GOT3 (cell line): ENCODE measurements at places on chromosomes 1 and 21.

DNA sequence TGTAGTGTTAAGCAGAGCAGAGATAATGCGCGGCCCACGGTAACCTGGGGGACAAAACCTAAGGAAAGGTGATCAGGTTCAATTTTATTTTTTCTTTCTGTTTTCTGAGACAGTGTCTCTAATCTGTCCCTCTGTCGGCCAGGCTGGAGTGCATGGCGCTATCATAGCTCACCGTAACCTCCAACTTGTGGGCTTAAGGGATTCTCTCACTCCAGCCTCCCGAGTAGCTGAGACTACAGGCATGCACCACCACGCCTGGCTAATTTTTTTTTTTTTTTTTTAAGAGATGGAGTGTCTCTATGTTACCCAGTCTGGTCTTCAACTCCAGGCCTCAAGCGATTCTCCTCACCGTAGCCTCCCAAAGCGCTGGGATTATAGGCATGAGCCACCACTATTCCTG, 724 bp upstream of the ANKRD35 start:
- no peak for DNase-seq

DNA sequence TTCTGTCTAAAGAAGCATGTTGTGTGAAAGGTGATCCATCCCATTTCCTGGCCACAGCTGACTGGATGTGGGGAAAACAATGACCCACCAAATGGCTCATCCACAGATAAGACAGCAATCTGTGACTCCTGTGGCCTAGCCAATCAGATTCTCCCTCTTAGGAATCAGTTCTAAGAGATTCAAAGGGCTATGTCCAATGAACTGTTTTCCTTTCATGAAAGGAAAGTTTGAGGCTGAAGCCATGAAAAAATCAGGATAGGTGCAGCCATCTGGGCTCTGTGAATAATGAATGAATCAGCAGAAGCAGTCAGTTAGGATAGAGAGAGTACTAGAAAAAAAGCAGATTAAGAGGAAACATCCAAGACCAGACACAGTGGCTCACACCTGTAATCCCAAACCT, 164.7 kb downstream of the NRIP1 start:
- no peak for DNase-seq

DNA sequence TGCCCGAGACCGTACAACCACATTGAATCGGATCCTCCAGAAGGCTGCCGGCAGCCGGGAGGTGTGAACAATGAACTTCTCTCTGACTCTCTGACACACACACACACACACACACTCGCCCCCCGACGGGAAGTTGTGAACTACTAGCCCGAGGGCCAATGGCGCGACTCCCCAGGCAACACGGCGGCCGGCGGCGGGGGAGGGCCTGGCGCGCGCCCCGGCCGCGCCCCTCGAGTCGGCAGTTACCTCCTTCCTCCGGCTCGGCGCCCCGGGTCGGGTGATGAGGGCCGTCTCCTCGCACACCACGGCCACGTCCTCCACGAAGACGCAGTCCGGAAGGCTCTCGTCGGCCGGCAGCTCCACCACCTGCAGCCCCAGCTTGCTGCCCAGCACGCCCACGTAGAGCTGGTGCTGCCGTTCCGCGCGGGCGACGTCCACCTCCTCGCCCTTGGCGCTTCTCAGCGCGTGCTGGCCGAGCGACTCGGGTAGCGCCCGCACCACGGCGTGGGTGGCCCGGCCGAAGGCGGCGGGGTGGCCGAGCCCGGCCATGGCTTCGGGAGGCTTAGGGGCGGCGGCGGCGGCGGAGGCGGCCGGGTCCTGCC, 361 bp downstream of the DDAH1 start:
- peak; percentile 8 for DNase-seq

GRCh38 chr1:1344655-1345361, 4.4 kb downstream of the DVL1 start:
- no peak for DNase-seq

DNA sequence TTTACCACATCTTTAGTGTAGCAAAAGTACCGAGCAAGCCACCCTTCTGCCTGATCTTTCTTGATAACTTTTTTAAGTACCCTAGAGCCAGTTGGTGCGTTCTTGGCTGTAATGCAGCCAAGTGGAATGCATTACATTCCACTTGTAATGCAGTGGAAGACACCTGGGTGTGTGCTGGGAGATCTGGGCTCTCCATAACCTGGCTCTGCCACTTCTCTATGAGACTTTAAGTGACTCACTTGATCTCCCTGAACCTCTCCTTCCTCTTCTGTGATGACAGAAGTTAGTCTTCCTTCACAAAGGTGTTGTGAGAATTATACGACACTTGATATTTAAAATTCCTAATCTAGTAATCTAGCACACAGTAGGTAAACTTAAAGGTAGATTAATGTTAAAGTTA, 35.3 kb upstream of the NFIA start:
- no peak for DNase-seq

- no peak for DNase-seq
These were observed 176.2 kb downstream of the ADGRL4 start for GRCh38 chr1:78830321-78830720.

GRCh38 chr1:172380441-172381244, 39.8 kb upstream of the C1orf105 start:
- no peak for DNase-seq

- DNase-seq: no peak
These were observed 138.5 kb upstream of the SGIP1 start for GRCh38 chr1:66395202-66396061.

GRCh38 chr1:15717418-15718125, 18.5 kb upstream of the SLC25A34 start:
- DNase-seq: no peak

DNA sequence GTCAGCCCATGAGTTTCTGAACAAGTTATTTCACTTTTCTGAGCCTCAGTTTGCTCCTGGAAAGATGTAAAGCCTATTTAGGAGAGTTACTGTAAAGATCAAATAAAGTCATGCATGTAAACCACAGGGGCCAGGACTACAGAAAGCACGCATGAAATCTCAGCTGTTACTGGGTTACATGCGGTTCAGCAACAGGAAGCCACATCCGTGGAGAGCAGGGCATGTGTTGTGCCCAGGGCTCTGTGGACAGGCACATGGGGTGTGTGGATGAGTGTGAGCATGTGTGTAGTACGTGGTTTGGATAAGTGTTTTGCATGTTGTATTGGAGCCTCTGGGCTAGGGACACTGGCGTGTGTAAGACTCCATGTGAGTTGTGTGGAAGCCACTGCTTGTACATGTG, 2.2 kb upstream of the EPHA2 start:
- DNase-seq: no peak

- DNase-seq: no peak
These were observed 36.7 kb upstream of the TMEM222 start for GRCh38 chr1:27285274-27285660.

DNA sequence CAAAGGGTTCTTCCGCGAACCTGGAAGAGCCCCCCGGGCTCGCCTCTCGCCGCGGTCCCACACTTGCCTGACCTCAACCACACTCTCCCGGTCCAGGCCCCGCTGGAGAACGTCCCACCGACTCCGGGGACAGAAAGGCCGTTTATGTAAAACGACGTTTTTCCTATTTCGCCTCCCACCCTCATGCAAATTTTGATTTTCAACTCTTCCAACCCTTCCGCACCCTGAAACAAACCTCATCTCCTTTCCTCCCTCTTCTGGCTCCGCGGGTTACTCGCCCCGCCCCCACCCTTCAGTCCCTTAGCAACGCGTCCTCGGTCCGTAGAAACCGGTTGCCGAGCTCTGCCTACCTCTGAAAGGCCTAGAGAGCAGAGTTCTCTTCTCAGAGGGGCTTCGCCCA, at the start of gene C1orf141:
Gene C1orf141, minus strand, starts transcription at position 276 of the 400 bp plus-strand sequence. CDS start 7,730 bp downstream, outside the sequence.
- no peak for DNase-seq

DNA sequence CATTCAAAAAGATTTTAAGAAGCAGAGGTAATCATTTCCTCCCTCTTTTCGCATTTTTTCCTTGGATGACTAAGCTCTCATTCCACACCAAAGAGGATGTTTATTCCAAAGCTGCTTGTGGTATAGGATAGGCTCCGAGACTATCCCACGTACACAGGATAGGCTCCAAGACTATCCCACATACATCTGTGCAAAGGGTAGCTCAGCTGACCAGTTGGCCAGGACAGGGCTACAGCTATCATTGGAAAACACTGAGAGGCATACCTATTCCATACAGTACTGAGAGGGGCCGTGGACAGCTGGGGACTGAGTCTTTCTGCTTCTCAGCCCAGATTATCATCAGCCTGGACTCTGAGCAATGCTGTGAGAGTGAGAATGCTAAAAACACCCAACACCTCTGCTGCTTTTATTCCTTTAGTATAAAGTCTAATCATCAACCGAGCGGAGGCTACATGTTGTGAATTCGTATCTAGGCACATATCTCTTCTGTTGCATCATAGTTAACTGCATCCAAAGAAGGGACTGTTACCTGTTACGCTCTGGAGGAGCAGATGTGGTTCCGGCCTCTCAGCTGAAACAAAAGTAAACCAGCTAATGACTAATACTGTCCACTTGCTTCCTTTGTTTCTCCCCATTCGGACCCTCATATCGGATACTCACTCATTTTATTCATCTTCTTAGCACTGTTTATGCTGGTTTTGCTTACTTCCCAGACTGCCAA, 141.0 kb downstream of the TNFSF18 start:
- DNase-seq: no peak

- no peak for DNase-seq
These were observed 44.6 kb downstream of the WDR4 start for GRCh38 chr21:42834726-42835191.

DNA sequence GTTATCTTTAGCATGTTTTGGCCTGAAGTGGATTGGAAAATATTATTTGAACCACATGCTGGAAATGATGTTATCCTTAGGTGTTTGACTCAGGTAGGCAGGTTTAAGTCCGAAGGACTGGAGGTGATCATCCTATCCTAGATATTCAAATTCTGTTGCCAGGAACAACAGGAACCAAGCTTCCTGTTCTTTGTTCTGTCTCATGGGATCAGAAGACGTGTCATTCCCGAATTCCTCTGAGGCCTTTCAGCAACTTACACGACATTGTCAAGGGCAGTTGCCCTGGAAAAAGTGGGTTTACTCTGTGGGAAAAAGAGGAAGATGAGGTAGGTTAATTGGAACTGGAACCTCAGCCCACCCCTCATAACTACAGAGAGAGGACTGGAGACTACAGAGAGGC, 36.6 kb downstream of the SLAMF6 start:
- no peak for DNase-seq

GRCh38 chr1:34320053-34320669, 143.5 kb downstream of the C1orf94 start:
- no peak for DNase-seq

DNA sequence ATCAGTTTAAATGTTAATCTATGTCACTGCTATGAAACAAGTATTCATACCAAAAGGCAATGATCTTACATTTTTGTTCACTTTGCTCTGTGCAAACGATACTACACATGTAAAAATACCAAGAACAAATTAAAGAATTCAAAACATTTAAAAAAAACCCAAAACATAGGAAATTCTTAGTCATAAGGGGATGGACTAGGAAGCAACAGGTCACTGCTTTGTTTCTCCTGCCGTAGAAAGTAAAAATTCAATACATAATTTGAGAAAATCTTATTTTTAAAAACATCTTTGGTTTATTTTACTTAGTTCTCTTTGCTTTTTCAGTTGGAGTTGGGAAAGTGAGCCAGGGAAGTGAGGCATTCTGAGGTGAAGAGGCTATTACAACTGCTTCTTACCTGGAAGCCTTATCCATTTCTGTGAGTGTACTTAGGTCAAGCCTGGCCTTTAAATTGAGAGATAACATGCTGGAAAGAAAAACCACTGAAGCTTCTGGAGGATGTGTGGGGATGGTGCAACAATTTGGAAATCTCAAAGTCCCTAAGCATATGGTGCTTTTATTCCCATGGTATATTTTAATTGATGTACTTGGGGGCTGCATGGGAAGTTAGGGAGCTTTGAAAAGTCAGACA, 183.5 kb downstream of the CDC42BPA start:
- no peak for DNase-seq

- no peak for DNase-seq
These were observed 102.1 kb upstream of the ZC3H12A start for GRCh38 chr1:37372302-37372701.

DNA sequence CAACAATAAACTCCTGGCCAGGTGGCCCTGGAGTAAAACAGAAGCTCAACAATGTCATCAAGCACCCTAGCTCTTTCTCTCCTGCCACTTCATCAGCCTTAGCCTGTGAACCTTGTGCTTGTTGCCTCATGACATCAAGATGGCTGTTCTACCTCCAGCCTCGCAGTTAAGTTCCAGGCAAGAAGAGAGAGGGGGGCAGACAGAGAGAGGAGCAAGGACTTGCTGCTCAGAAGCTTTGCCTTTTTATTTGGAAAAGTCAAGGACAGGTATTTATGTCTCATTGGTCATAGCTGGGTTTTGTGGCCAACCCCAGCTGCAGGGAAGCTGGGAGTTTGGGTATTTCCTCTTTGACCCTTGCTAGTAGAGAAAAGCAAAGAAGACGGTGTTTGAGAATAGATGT, 60.3 kb upstream of the GADD45A start:
- DNase-seq: no peak

DNA sequence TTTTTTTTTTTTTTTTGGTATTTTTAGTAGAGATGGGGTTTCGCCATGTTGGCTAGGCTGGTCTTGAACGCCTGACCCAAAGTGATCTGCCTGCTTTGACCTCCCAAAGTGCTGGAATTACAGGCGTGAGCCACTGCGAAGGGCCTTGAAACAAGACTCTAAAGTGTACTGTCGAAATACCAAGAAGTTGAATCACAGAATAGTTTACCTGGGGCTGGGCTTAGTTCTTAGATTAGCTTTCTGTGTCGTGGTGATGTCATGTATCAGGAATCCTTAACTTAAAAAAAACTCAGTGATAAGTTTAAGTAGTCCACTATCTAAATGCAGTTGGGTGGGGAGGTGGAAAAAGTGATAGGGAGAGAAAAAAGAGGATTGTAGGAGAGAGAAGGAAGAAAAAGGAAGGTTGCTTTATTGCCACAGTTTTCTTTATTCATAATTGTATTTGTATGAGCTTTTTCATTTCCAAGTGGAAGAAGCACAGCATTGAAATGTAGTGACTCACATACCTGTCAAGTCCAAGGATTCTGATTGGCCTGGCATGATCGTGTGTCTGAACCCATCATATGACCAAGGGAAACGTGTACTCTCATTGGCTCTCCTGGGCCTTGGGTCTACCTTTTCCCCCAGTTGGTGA, 13.4 kb downstream of the ITSN1 start:
- no peak for DNase-seq

DNA sequence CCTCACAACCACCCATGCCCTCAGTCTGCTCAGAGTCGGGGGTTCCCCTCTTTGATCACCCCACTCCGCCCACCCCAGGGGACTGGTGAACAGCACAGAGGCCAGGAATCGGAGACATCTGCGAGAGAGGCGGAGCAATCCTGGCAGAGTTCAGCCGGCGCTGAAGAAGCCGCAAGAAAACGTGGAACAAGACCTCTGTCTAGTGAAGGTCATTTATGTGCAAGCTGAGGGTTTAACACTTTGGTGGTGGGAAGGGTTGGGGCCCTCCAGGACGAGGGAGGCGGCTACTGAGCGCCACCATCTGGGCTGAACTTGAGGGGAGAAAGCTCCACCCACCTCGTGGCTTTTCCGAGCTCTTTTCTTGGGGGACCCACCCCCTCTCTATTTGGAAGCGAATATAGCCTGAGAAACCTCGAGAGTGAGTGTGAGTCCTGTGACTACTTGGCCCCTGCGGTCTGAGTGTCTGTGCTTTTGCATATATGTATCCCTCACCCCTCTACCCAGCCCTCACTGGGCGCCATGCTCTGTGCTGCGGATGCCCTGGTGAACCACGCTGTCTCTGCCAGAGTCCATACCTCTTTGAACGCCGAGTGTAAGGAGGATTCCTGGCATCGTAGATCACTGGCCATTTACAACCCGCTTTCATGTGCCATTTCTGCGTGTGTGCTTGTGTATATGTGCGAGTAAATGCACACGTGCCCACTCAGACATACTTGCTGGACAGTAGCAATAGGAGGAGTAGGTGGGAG, 1.2 kb upstream of the EPHA10 start:
- DNase-seq: no peak

- no peak for DNase-seq
These were observed 48.6 kb downstream of the CHD5 start for GRCh38 chr1:6131561-6131960.
